ENCODE measurements at places on chromosomes 2 and 18. TPM values are rescaled to one million over a fixed set of nuclear protein-coding genes. Genes with fewer than 3 reads are reported as not detected.

The UBXN2A gene
- total RNA-seq, result 15.4 TPM

The SRD5A2 gene
- total RNA-seq, result not detected

The CLIP4 gene
- total RNA-seq, result 101 TPM

The C2orf49 gene
- total RNA-seq, result 22.2 TPM

The COL4A3 gene
- total RNA-seq, result 1.7 TPM

The DSC2 gene
- total RNA-seq, result 11.1 TPM

The LDLRAD4 gene
- 16.4 TPM for total RNA-seq

The ANKRD62 gene
- total RNA-seq, result not detected

The KCNJ3 gene
- total RNA-seq, result not detected

The SH3RF3 gene
- 10.0 TPM for total RNA-seq

The LIMS3 gene
- 0.94 TPM for total RNA-seq

The UNC80 gene
- total RNA-seq, result not detected

The DUSP2 gene
- 2.6 TPM for total RNA-seq

The AMER3 gene
- not detected for total RNA-seq

The SCRN3 gene
- total RNA-seq, result 21.8 TPM

The ACSL3 gene
- 40.1 TPM for total RNA-seq

The BCL2 gene
- 55.3 TPM for total RNA-seq

The MROH2A gene
- total RNA-seq, result not detected

The NEU4 gene
- not detected for total RNA-seq

The UGT1A6 gene
- not detected for total RNA-seq

The USP34 gene
- 148 TPM for total RNA-seq

The EMILIN2 gene
- 43.4 TPM for total RNA-seq

The PAPOLG gene
- total RNA-seq, result 20.7 TPM

The GAD1 gene
- not detected for total RNA-seq

The EFR3B gene
- 0.75 TPM for total RNA-seq

The SEPTIN10 gene
- 108 TPM for total RNA-seq

The CREG2 gene
- not detected for total RNA-seq

The CABLES1 gene
- total RNA-seq, result 47.9 TPM

The ABHD1 gene
- total RNA-seq, result not detected

The IL1RL1 gene
- total RNA-seq, result 18.3 TPM

The MC4R gene
- total RNA-seq, result not detected

The NT5DC4 gene
- not detected for total RNA-seq

The PARD6G gene
- total RNA-seq, result 1.8 TPM

Measured in subcutaneous adipose tissue (tissue), 4 donors.